ENCODE measurements at places on chromosomes 1 and 21. TPM values are rescaled to one million over a fixed set of nuclear protein-coding genes. Genes with fewer than 3 reads are reported as not detected.

Gene CACYBP
- 566 TPM for total RNA-seq

Gene S100A2
- 15.8 TPM for total RNA-seq

GRCh38 chr1:222769181-222769580 is 32.2 kb downstream of the FAM177B start:
- H3K36me3 ChIP-seq: no peaks in the 10 kb centered on the region
- peaks cover 10% of the 10 kb centered on the region for H3K4me1 ChIP-seq
- no peaks in the 10 kb centered on the region for H3K27me3 ChIP-seq
- no peak overlapping the region for H3K4me3 ChIP-seq

GRCh38 chr1:172460887-172461315 is 17.0 kb upstream of the PIGC start:
- H3K27ac ChIP-seq: no peak overlapping the region
- no peak overlapping the region for H3K4me3 ChIP-seq
- H3K4me1 ChIP-seq: no peaks in the 10 kb centered on the region
- DNase-seq: no peak
- H3K27me3 ChIP-seq: no peaks in the 10 kb centered on the region
- no peaks in the 10 kb centered on the region for H3K36me3 ChIP-seq

DNA sequence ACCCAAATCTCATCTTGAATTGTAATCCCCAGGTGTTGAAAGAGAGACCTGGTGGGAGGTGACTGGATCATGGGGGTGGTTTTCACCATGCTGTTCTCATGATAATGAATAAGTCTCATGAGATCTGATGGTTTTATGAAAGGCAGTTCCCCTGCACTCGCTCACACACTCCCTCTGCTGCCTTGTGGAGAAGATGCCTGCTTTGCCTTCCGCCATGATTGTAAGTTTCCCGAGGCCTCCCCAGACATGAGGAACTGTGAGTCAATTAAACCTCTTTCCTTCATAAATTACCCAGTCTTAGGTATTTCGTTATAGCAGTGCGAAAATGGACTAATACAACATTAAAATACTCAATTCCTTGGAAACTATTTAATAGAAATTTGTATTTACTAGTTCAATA is 99.2 kb downstream of the PROX1 start:
- H3K27ac ChIP-seq: no peak overlapping the region
- H3K4me1 ChIP-seq: no peaks in the 10 kb centered on the region
- H3K36me3 ChIP-seq: no peaks in the 10 kb centered on the region
- no peak for DNase-seq

- no peaks in the 10 kb centered on the region for H3K27me3 ChIP-seq
- no peak for DNase-seq
Measured at GRCh38 chr21:34648739-34649297, 20.0 kb upstream of the CLIC6 start.
